RPMI8226 (cell line): ENCODE measurements at places on chromosomes 1 and 21.

- DNase-seq, result no peak
Observed at GRCh38 chr1:179955287-179955680, 674 bp downstream of the CEP350 start.

GRCh38 chr1:33532250-33532649 lies 59.8 kb downstream of the ZSCAN20 start:
- DNase-seq, result no peak

DNA sequence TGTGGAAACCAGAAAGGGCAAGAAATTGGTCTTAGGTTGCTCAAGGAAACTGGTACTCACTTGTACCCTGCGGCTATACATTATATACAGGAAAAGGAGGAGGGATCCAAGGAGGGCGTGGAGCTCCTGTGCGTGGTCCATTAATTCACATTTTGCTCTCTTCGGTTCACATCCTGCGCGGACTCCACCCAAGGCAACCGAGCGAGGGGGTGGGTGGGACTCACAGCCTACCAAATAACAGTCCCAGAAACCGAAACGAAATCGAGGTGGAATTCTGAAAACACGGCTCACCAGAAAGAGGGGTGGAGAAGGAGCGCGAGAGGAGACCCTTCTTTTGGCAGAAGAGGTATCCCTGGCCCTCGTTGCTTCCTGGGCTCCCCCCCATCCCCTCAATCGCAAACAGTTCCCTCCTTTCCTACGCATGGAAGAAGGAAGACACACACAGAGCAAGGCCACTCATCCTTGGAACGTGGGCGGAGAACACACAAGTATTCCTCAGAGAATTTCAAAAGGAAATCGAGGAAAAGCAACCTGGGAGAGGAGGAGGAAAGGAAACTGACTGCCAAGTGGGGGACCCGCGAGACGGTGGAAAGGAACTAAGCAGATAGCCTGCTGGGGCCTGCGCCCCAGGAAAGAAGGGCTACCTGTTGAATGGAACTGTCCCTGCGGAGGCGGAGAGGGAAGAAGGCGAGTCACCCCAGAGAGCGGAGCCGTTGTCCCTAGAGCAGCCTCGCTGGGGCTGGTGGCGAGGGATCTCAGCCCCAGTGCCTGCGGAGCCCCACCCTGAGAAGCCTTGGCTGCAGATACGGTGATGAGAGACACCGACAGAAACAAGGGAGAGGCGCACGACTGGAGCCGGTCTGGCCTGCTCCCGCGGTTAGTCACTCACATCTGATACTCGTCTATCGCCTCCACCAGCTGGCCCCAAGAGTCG lies 705 bp downstream of the AIDA start:
- DNase-seq, result peak; percentile 76

DNA sequence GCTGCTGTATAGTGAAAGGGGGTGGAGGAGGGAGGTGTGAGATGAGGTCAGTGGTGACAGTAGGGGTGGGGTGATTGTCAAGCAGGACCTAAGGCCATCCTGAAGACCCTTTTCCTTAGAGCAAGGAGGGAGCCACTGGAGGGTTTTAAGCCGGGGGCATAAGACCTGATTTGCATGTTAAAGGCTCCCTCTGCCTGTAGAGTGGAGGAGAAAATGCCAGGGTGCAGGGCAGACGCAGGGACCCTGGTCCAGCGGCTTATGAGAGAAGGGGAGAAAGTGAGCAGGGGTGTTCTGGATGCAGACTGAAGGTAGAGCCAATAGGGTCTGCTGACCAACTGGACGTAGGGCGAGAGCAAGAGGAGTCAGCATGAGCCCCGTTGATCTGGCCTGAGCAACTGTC lies 154.1 kb downstream of the TRABD2B start:
- DNase-seq, result no peak

DNA sequence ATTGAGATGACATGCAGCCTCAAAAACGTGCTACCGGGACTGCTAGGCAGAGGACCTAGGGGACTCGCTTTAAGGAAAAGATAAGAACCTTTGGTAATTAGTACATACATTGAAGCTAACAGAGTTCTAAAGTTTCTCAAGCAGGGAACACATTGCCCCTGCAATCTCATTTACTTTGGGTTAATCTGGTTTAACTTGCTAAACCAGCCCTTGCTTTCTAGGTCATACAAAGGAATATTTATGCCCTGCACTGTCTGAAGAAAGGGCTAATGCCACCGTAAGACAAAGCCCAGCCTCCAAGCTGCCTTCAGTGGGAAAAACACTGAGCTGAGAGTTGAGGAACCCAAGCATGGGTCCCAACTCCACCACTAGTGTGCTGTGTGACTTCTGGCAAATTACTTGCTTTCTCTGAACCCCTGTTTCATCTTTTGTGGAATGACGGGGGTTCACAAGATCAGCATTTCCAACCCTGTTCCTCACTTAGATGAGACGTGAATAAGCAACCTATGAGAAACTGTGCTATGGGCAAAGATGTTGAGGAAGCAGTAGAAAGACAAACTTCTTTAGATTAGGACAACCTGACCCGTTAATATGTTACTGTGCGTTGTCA lies 66.3 kb downstream of the VWA5B1 start:
- no peak for DNase-seq

DNA sequence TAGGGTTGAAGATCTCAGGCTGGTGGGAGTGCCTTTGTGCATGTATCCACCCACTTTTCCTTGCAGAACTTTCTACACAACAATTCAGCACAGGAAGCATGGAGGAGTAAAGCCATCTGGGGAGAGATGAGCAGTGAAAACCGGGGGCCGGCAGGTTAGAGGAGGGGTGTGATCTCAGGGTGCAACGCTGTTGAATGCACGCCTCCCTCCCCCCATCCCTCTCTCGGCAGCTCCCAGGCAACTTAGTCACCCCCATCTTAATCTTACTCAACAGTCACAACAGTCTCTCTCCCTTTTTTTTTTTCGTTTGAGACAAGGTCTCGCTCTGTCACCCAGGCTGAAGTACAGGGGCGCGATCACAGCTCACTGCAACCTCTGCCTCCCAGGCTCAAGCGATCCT lies 16.6 kb upstream of the ABCG1 start:
- no peak for DNase-seq

GRCh38 chr1:29732453-29732852 lies 496.1 kb downstream of the PTPRU start:
- no peak for DNase-seq

GRCh38 chr1:73044241-73045036 lies 762.1 kb upstream of the NEGR1 start:
- DNase-seq, result no peak

GRCh38 chr1:168795681-168796080 lies 66.7 kb upstream of the DPT start:
- DNase-seq, result no peak

DNA sequence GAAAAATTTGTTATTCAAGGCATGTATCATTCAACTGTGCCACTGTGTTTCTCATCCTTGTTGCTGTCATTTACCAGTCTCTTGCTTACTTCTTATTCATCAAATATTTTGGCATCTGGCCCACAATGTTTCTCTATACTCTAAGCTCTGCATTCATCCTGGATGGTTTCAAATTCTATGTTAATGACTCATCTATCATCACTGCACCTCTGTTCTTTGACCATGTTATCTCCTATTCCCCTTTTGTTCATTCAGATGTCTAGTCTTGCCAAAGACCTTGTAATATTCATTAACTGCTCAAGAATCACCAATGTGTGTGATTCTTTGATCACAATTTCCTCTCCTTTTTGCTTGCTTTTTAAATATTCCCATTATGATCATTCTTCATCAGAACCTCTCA lies 54.6 kb upstream of the PRKACB start:
- no peak for DNase-seq

GRCh38 chr1:15882665-15883064 lies 35.2 kb downstream of the SPEN start:
- DNase-seq, result no peak

DNA sequence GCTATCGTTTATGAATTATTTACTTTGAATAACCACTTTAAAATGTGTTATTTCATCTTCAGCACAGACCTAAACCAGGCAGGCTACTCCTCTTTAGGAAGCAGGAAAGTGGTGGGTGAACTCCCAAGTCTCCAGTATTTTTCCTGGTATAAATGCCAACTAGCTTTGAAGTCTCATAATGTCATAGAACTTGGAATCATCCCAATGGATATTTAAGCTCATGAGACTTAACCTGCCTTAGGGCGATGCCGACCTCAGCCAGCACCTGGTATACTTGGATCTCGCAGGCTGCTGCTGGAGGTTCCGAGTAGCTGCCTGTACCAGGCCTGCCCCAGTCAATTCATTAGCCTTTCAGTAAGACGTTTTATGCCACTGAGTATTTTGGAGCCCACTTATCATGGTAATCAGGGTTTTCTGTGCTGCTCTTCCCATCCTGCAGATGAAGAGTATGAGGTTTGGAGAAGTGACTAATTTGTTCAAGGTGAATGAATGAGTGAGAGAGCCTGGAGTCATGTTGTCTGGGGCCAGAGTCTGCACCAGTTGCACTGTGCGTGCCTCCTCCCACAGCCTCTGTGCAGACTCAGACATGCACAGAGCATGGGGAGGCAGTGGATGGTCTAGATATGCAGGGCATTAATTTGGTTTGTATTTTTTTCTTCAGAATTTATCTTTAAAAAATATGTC lies 34.9 kb downstream of the VANGL1 start:
- no peak for DNase-seq

DNA sequence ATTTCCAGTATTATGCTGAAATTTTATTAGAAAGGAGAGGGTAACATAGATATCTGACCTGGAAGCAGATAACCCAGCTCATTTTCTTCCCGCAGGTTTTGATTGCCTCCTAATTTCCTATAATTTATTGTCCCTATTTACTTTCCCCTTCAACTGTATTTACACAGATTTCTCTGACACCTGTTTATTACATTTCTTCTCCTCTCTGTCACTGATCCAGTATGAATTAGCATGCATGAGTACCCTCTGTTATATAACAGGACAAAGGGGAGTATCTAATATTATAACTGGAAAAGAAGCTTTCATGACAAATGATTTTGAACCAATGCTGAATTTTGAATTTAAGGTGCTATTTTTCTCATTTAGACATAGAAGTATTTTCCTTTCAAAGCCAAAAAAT lies 37.4 kb downstream of the DENND1B start:
- no peak for DNase-seq

DNA sequence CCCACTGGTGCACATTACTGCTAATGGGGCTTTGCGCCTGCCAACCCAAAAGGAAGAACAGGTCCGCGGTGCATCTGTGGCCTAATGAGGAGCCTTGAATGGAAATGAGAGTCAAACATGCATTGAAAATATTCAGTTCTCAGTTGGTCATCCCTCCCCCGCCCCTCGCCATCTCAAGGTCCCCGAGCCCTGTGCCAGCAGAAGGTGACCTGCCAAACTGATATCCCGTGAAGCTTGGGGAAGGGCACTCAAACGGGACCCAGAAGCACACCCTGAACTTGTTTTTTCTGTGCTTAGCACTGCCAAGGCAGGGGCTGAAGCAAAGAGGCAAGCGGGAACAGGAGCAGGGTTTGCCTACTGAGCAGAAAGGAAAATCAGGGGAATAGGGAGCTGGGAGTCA lies 67.9 kb upstream of the ZNF648 start:
- no peak for DNase-seq

DNA sequence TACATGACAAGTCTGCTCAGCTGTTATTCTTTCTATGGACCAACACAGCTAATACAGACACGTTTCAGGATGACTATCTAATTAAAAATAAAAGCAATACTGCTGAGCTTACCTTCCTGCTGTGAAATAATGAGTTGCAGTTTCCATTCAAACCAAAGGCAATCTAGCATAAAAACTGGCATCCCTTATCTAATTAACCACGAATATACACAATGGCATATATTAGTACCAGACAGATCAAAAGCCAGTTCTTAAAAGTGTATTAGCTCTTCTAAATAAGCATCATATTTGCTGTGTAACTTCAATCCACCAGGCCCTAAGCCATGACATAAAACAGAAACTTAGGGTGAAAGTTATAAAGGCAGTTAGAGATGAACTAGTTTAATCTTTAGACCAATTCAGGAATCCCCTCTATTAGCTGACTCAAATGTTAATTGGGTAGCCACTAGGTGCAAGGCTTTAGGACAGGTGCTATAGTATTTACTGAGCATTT lies 20.6 kb downstream of the TESK2 start:
- DNase-seq, result no peak

GRCh38 chr1:6275826-6276782 lies 15.2 kb upstream of the GPR153 start:
- no peak for DNase-seq

GRCh38 chr1:20640183-20640597 lies 6.9 kb downstream of the PINK1 start:
- peak; percentile 74 for DNase-seq

- DNase-seq, result no peak
Observed at GRCh38 chr1:235013512-235013911, 115.1 kb downstream of the TOMM20 start.

GRCh38 chr1:220222939-220223338 lies 49.3 kb downstream of the RAB3GAP2 start:
- DNase-seq, result no peak

DNA sequence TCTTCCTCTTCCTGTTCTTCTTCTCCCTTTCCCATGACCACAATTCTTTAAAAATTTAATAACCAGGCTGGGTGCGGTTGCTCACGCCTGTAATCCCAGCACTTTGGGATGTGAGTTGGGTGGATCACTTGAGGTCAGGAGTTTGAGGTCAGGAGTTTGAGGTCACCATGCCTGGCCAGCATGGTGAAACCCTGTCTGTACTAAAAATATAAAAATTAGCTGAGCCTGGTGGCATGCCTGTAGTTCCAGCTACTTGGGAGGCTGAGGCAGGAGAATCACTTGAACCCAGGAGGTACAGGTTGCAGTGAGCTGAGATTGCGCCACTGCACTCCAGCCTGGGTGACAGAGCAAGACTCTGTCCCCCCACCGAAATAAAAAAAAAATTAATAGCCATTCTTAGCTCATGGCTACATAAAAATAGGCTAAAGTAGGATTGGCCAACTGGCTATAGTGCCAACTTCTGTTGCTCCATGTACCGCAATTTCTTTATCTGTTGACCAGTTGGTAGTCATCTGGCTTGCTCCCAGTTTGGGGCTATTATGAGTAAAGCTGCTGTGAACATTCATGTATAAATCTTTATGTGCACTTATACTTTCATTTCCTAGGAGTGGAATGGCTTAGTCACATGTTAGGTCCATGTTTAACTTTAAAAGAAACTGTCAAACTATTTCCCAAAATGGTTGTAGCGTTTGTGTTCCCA lies 136.3 kb downstream of the PEX14 start:
- no peak for DNase-seq

- no peak for DNase-seq
Observed at GRCh38 chr1:221454096-221454495, 287.8 kb downstream of the DUSP10 start.

GRCh38 chr1:111906816-111907215 lies 82.7 kb downstream of the KCND3 start:
- DNase-seq, result no peak

GRCh38 chr1:204996981-204997380 lies 46.0 kb upstream of the CNTN2 start:
- no peak for DNase-seq

- no peak for DNase-seq
Observed at GRCh38 chr1:45437323-45437722, 53.6 kb downstream of the TESK2 start.

GRCh38 chr21:38533887-38534286 lies 35.6 kb upstream of the ERG start:
- DNase-seq, result no peak

GRCh38 chr1:94276988-94277434 lies 39.6 kb upstream of the ARHGAP29 start:
- DNase-seq, result no peak
